ENCODE measurements at places on chromosomes 6 and 20. TPM values are rescaled to one million over a fixed set of nuclear protein-coding genes. Genes with fewer than 3 reads are reported as not detected.

The LGSN gene
- not detected for total RNA-seq

The PEDS1 gene
- 66.1 TPM for total RNA-seq

The COL21A1 gene
- total RNA-seq = 0.39 TPM

The SLC17A2 gene
- total RNA-seq = not detected

The SPATA2 gene
- total RNA-seq = 4.2 TPM

The C6orf52 gene
- total RNA-seq = 3.1 TPM

The PLG gene
- not detected for total RNA-seq

The LTB gene
- total RNA-seq = 1.5 TPM

The SOX4 gene
- 17.5 TPM for total RNA-seq

The PRSS35 gene
- not detected for total RNA-seq

The GABRR1 gene
- not detected for total RNA-seq

The LRRC1 gene
- total RNA-seq = 15.8 TPM

The ZNF311 gene
- total RNA-seq = 0.84 TPM

The TTBK1 gene
- not detected for total RNA-seq

The STMND1 gene
- total RNA-seq = not detected

The RRAGD gene
- 1.2 TPM for total RNA-seq

The TDRD6 gene
- not detected for total RNA-seq

The ZSCAN12 gene
- total RNA-seq = 3.0 TPM

The RUNX2 gene
- total RNA-seq = 2.1 TPM

The CNR1 gene
- not detected for total RNA-seq

The EMILIN3 gene
- not detected for total RNA-seq

The TTK gene
- 25.9 TPM for total RNA-seq

The TRIM39 gene
- 9.1 TPM for total RNA-seq

The TAAR8 gene
- not detected for total RNA-seq

The PACRG gene
- 2.3 TPM for total RNA-seq

The CGA gene
- not detected for total RNA-seq

The RNF144B gene
- total RNA-seq = 16.9 TPM

The AIF1 gene
- not detected for total RNA-seq

The TBXT gene
- not detected for total RNA-seq

The TRIM15 gene
- total RNA-seq = not detected

The ERVFRD-1 gene
- not detected for total RNA-seq

The IMPG1 gene
- not detected for total RNA-seq

The SKIC2 gene
- total RNA-seq = 34.5 TPM

The PLA2G7 gene
- total RNA-seq = 0.04 TPM

The FERMT1 gene
- total RNA-seq = 98.4 TPM

The ECT2L gene
- not detected for total RNA-seq

The BLCAP gene
- total RNA-seq = 79.7 TPM

The GABRR2 gene
- total RNA-seq = not detected

The ADGB gene
- not detected for total RNA-seq

The HDDC2 gene
- 106 TPM for total RNA-seq

The SCRT2 gene
- total RNA-seq = not detected

The GJA10 gene
- not detected for total RNA-seq

The PTGIS gene
- not detected for total RNA-seq

The PXT1 gene
- not detected for total RNA-seq

The OR2H2 gene
- not detected for total RNA-seq

The SLX4IP gene
- 2.5 TPM for total RNA-seq

The CST4 gene
- not detected for total RNA-seq

The BFSP1 gene
- 2.2 TPM for total RNA-seq

The DEFB128 gene
- not detected for total RNA-seq

The SPINT3 gene
- total RNA-seq = not detected

The PBOV1 gene
- not detected for total RNA-seq

The LY6G6C gene
- 0.15 TPM for total RNA-seq

The SLCO4A1 gene
- 0.38 TPM for total RNA-seq
